NCI-H1694 treated with DMSO at 0.1 percent for 48 hours (cell line): ENCODE measurements at places on chromosomes 4 and X.
A peak's percentile ranks its signal among the peaks of the same experiment; 100 is the strongest.

GRCh38 chrX:7515681-7516413 lies 327.1 kb upstream of the VCX start:
- DNase-seq, result no peak

DNA sequence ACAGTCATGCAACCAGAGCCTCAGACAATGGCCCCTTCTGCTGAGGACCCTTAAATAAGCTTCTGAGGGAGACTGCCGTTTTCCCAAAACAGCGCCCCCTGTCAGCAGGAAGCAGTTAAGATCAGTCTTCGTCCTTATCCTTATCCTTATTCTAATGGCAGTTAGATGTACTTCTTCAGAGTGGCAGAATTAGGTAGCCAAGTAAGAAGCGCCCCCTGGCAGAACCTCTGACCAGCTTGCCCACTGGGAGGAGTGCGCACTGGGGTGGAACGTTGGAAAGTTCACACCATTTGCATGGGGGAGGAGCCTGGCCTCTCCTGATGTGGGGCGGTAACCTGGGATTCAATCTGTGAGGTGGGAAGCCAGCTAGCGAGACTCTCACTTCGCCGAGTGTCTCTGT lies 133.6 kb upstream of the QRFPR start:
- no peak for DNase-seq

GRCh38 chr4:107996949-107997788 lies 7.5 kb downstream of the HADH start:
- DNase-seq, result no peak

DNA sequence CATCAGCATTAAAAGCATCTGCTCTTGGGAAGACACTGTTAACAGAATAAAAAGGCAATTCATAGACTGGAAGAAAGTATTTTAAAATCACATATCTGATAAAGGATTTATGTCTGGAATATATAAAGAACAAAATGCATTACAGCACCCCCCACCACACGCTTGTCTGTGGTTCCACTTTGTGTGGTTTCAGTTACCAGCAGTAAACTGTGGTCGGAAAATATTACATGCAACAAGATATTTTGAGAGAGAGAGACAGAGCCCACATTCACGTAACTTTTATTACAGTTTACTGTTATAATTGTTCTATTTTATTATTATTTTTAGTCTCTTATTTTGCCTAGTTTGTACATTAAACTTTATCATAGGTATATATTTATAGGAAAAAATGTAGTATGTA lies 21.2 kb upstream of the PDE6B start:
- DNase-seq, result no peak

DNA sequence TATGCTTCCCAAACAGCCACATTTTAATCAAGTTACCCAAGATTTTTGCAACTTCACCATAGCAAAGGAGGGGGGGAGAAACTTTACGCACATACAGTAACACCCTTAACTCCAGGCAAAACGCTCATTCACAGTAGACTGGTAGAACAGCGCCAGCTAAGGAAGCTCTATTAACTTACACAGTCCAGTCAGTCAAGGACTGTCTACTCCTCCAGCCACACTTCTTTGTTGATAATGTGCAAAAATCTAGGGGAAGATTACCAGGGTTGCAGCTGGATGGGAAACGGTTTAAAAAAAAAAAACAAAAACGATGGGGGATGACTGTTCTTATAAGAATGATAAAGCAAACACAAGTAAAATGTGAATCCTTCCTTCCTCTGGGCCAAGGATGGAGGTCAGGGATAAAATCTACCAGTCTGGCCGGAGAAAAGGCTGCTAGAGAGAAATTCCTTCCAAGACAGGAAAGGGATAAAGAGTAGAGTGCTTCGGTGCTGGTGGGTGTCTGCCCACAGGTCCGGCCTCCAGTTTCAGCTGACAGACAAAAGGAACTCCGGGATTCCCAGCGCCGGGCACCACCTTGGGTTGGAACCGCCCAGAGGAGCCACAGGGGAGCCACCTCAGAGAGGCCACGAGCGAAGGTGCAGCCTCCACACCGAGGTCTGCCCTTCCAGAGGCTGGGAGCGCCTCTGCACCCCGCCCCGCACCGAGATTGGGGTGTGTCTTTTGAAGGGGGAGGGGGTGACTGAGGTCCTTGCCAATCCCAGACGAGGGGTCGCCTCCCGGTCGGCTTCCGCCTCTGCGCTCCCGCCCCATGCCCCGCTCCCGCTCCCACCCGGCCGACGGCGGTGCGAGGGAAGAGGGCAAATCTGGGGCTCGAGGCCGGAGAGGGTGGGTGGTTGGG lies 811 bp downstream of the ANKRD50 start:
- DNase-seq, result peak; percentile 33

- DNase-seq, result no peak
Observed at GRCh38 chr4:122218762-122219161, 66.6 kb downstream of the BLTP1 start.
